Esophagus mucosa (tissue), 1 donor: ENCODE measurements at places on chromosomes 5 and 9. TPM values are rescaled to one million over a fixed set of nuclear protein-coding genes. Genes with fewer than 3 reads are reported as not detected.

- no peak for ATAC-seq
Observed at GRCh38 chr5:160452036-160452435, 30.4 kb downstream of the PTTG1 start.

- no peak for ATAC-seq
Observed at GRCh38 chr5:55681301-55681700, 30.8 kb downstream of the SLC38A9 start.

GRCh38 chr5:122444411-122444810, 132.4 kb downstream of the SNCAIP start:
- ATAC-seq: no peak

- no peak for ATAC-seq
Observed at GRCh38 chr5:137200906-137201700, 298.0 kb downstream of the SPOCK1 start.

Gene FOCAD
- total RNA-seq: 17.1 TPM

Gene LECT2
- total RNA-seq: not detected

Gene COL5A1
- total RNA-seq: 3.3 TPM

Gene PCDHA1
- total RNA-seq: not detected

Gene PKN3
- total RNA-seq: 2.5 TPM

Gene BRIX1
- 22.0 TPM for total RNA-seq

Gene KIF12
- 0.56 TPM for total RNA-seq
